HuH-7 (cell line): ENCODE measurements at places on chromosomes 3 and 15.

- peak; percentile 90 for DNase-seq
These were observed at the start of gene RPS27L for GRCh38 chr15:63157118-63157843. TSS of gene RPS27L (minus strand) at chr15:63157477. CDS start at chr15:63157405, 72 bp downstream.

- DNase-seq, result no peak
These were observed 50.2 kb upstream of the PRR20G start for GRCh38 chr3:127337911-127338531.

DNA sequence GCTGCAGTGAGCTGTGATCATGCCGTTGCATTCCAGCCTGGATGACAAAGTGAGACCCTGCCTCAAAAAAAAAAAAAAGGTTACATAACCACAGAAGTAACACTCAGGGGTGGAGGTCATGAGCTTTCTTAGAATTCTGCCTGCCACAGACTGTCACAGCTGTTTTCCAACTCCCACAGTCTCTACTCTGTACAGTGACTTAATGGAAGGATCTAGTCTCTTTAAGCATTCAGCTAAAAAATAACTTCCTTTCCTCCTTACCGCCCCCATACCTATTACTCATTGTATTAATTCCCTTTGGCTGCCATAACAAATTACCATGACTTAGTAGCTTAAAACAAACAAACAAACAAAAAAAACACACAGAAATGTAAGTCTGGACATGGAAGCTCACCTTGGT lies 99.6 kb upstream of the UBE2E1 start:
- no peak for DNase-seq

GRCh38 chr3:123935830-123936229 lies 25.2 kb downstream of the CCDC14 start:
- DNase-seq, result no peak

- DNase-seq, result no peak
These were observed 4.5 kb downstream of the EIF3J start for GRCh38 chr15:44541282-44541958.

GRCh38 chr3:60582288-60582687 lies 669.0 kb downstream of the FHIT start:
- no peak for DNase-seq

DNA sequence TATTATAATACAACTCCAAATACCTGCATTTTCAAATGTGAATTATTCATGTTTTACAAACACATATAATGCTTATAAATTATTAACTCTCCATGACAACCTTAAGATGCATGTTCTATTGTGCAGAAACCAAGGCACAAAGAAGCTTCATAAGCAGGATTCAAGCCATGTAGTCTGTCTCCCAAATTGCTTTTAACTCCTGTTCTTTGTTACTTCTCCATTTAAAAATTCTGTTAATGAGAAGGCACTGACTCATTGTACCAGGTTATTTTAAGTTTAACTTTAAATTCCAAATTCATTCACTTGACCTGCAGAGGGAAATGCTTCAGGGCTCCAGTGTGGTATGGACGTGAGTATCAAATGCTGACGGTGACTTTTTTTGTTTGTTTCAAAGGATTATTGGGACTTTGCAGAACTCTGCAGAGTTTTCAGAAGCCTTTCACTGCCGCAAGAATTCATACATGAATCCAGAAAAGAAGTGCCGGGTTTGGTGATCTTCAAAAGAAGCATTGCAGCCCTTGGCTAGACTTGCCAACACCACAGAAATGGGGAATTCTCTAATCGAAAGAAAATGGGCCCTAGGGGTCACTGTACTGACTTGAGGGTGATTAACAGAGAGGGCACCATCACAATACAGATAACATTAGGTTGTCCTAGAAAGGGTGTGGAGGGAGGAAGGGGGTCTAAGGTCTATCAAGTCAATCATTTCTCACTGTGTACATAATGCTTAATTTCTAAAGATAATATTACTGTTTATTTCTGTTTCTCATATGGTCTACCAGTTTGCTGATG lies 100.0 kb downstream of the MME start:
- no peak for DNase-seq

DNA sequence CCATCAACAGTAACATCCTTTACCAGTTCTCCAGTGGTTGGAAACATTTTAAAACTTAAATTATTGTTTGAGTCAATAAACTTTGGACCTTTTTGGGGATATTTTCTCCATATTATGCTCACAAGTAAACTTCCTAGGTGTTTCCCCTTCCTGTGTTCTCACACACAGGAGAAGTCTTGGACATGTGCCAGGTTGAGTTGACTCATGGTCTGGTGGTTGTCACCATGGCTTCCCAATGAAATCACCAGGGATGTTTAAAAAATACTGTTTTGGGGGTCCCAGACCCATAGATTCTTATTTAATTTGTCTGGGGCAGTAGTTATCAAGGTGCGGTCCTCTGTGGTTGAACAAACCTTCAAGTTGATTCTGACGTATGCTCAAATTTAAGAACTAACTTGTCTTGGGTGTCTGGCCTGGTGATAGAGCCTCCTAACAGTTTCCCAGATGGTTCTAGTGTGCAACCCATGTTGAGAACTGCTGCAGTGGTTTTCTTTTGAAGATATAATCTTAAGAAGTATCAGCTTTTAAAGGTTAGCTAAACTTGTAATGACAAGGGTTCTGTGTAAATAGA lies 291.8 kb downstream of the EDEM1 start:
- no peak for DNase-seq

DNA sequence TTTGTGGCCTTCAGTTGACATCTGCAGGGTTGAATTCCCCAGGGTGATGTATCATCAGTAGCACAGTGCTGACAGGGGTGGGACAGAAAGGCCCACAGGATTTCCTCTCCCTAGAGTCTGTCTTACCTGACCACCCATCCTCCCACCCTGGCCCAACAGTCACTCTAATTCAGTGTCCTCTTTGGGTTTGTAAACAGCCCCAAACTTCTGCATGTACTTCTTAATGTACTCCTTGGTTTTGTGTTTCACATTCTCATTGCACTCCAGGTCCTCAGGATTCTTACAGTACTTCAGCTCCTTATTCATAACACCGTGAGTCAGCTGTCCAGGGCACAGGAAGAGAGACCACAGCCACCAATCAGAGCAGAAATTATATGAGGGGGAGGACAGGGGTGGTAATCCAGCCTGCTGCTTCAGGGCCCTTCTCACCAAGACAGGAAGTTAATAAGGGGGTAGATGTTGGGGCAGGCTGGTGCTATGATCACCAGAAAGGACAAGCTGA lies 37.5 kb downstream of the NBEAL2 start:
- DNase-seq, result no peak
